ENCODE measurements at places on chromosomes 3 and 15.

DNA sequence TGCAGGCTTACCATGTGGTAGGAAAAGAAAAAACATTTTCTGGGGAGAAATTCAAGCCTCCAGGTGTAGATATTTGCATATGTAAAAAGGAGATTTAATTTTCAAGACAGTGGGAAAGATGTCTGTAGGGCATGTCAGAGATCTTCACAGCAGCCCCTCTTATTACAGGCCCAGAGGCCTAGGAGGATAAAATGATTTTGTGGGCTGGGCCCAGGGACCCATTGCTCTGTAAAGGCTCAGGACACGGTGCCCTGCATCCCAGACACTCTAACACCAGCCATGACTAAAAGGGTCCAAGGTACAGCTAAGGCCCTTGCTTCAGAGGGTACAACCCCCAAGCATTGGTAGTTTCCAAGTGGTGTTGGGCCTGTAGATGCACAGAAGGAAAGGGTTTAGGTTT lies 680.1 kb downstream of the IGSF11 start:
- no peak for DNase-seq

GRCh38 chr3:41073190-41073589 lies 126.1 kb upstream of the CTNNB1 start:
- DNase-seq = no peak

- no peak for DNase-seq
Measured at GRCh38 chr3:18840535-18841137, 307.7 kb upstream of the KCNH8 start.

DNA sequence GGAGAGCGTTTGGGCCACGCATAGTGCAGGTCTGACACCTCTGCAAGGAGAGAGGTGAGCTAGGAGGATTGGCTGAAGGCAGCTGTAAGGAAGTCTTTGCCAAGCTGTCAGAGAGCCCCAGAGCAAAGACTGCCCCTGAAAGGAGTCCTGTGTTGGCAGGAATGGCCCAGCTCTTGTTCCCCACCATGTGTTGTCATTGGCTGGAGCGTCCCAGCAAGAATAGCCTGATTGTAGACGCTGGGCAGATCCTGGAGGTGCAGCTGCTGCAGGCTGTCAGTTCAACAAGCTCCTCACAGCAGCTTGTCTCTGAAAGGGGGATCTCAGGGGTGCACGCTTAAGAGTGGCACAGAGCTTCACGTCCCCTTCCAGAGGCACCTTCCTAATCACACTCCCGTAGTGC lies 237.6 kb downstream of the FEZF2 start:
- no peak for DNase-seq

GRCh38 chr15:69222002-69222474 lies 61.6 kb downstream of the GLCE start:
- no peak for DNase-seq

DNA sequence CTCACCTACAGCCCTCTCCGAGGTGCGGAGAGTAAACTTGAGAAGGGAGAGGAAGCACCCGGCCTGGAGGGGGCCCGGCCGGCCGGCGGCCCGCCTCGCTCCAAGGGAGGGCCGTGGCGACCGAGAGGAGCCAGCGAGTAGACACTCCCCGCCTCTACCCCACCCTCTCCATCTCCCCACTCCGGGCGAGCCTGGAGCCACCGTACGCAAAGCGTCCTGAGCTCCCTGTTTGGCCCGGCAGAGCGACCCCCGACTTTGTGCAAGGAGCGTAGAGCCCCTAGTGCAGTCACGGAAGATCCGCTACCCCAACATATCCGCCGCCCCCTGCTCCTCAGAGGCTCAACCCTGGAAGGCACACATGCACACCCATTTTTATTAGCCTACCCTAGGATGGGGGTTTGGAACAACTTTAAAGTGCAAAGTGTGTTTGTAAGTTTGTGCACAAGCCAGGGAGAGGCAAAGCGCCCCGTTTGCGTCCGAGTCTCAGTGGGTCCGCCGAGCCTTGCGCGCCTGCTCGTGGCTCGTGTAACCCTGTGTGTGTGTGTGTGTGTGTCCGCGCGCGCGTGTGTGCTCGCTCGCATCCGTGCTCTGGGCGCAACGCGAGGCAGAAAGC lies 508 bp upstream of the SMAD6 start:
- peak; percentile 29 for DNase-seq

DNA sequence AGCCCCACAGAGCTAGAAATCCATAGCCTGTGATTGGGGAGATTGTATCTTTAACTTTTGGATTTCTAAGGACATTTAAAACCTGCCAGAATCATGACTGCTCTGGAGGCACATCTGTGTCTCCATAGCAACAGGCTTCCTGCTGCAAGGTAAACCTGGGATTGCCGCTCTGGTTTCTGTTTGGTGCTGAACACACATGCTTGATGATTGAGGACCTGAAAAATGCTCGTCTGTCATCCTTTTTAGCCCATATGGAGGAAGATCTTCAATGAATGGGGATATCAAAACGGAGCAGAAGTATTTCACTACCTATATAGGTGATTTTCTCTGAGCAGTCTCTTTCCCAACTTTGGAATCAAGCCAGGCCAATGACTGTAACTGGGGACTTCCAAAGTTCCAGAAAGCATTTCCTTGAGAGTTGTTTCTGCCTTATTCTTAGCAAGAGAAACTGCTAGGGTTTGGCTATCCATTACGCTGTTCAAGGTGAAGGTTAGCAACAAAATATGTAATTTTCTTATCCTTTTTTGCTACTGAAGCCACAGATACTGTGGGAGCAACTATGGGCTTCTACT lies 96.5 kb upstream of the TNIK start:
- no peak for DNase-seq

GRCh38 chr15:31361764-31362515 lies 35.3 kb downstream of the KLF13 start:
- no peak for DNase-seq

- no peak for DNase-seq
Measured at GRCh38 chr3:121869736-121870135, 24.5 kb upstream of the SLC15A2 start.

- DNase-seq = no peak
Measured at GRCh38 chr3:171072432-171072831, 45.9 kb upstream of the SLC2A2 start.

DNA sequence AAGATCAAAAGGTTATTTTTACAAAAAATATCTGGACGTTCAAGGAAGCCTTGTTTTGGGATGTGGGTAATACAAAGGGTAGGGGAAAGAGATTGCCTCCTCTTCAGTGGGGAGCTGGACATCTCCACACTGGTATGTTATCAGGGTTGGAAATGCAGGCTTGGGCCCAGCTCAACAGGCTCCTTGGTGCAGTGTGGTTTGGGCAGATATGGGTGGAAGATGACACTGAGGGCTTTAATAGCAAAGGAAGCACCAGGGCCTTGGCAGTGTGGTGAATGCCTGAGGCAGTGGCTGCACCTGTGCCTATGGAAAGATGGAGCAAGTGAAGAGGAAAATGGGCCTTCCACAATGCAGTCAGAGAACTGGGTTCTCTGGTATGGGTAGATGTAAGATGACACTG lies 11.2 kb upstream of the MED12L start:
- no peak for DNase-seq

DNA sequence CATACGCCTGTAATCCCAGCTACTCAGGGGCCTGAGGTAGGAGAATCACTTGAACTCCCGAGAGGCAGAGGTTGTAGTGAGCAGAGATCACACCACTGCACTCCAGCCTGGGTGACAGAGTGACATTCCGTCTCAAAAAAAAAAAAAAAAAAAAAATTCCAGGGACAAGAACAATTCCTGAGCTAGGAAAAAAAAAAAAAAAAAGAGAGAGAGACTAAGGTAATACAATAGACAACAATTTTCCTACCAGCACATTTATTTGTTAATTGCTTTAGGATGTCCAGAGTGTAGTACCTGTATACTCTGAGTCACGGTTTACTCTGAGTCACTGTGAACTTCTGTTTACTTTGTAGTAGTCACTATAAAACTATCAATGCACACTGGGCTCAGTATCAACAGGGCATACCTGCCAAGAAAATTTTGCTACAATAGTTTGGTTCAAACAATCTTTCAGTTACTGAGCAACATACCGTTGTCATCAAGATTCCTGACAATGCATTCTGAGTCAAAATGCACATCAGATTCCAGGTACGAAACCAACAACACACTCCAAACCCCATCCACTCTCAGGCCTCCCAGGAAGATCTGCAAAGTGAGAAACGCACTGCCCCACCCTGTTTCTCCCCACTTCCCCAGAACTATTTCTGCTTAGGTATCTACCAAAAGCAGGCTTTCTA lies 28.3 kb downstream of the IGF2BP2 start:
- DNase-seq = no peak

DNA sequence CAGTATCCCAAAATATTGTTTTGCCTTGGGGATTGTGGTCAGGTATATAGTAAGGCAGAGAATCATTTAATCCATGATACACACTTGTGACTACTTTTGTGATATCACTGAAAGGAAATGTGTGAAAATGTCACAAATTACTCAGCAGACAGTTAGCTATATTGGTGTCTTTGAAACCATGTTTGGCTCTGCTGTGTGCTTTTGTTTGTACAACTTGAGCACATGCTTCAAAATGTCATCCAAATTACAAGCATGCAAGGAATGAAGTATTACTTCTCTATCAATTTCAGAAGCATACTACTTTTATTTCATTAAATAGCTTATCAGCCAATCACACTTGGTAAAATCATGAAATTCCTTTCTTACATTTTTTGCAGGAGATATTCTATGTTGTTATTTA lies 619.0 kb upstream of the AGTR1 start:
- no peak for DNase-seq

GRCh38 chr15:64527263-64527984 lies 67.0 kb downstream of the ZNF609 start:
- DNase-seq = no peak

GRCh38 chr15:83833569-83833968 lies 179.6 kb downstream of the ADAMTSL3 start:
- DNase-seq = no peak

- DNase-seq = no peak
Measured at GRCh38 chr15:100891307-100892012, 11.8 kb downstream of the ALDH1A3 start.

- DNase-seq = no peak
Measured at GRCh38 chr3:101020351-101021015, 27.3 kb upstream of the ABI3BP start.

DNA sequence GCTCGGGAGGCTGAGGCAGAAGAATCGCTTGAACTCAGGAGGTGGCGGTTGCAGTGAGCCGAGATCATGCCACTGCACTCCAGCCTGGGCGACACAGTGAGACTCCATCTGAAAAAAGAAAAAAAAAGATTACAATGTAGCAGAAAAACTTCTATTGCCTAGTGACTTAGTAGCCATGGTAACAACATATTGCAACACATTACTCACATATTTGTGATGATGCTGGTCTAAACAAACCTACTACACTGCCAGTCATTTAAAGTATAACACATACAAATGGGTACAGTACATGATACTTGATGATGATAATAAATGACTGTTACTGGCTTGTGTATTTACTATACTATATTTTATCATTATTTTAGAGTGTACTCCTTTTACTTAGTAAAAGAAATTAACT lies 125.6 kb downstream of the PLOD2 start:
- no peak for DNase-seq

- DNase-seq = no peak
Measured at GRCh38 chr3:33141006-33141405, 27.2 kb downstream of the CRTAP start.

DNA sequence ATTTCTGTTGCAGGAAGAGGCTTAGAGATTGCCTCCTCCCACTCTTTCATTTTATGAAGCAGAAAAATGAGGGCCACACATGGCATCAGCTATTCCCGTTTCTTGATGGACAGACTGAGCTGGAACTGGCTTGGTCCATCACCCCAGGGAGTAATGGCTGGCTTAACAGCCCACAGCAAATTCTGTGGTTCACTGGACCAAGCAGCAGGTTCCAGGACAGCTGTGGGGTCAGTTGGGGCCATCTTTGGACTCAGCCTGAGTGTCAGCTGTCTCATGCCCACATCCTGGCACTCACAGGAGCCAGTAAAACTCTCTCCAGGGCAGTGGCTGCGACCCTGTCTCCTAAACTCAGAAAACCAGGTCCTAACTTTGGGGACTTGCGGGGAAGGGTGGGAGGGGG lies 36.5 kb downstream of the ZDHHC19 start:
- DNase-seq = no peak

GRCh38 chr15:94198633-94199032 lies 32.7 kb upstream of the MCTP2 start:
- DNase-seq = no peak

DNA sequence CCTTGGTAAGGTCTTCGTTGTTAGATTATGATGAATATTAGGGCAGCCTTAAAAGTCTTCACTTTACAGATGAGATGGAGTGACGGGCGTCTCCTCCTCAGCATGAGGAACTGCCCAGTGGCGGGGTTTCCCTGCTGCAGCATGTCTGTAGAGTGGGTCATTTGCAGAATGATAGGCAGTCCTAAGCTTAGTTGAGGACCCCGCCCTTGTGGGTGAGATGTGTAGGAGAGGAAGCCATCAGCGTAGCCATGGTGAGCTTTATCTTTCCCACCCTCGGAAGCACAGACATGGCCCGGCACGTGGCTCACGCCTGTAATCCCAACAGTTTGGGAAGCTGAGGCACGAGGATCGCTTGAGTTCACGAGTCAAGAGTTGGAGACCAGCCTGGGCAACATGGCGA lies 877 bp downstream of the NIT2 start:
- peak; percentile 7 for DNase-seq

GRCh38 chr15:101406036-101406435 lies 83.5 kb downstream of the PCSK6 start:
- no peak for DNase-seq

DNA sequence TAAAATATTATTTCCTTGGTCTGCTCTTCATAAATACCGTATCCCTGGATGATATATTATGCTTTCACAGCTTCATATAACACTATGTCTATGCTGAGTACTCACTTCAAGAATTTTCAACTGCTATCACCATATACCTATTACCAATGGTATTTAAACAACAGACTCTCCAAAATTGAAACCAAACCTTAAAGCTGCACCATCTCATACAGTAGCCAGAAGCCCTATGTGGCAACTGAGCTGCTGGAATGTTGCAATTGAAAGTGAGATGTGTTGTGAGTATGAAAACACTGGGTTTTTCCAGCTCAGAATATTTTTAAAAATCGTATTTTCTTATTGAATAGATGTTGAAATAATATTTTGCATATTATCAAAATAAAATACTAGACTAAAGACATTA lies 130.1 kb upstream of the GOLGA6L6 start:
- DNase-seq = no peak

- no peak for DNase-seq
Measured at GRCh38 chr3:72618739-72619138, 229.5 kb downstream of the SHQ1 start.

DNA sequence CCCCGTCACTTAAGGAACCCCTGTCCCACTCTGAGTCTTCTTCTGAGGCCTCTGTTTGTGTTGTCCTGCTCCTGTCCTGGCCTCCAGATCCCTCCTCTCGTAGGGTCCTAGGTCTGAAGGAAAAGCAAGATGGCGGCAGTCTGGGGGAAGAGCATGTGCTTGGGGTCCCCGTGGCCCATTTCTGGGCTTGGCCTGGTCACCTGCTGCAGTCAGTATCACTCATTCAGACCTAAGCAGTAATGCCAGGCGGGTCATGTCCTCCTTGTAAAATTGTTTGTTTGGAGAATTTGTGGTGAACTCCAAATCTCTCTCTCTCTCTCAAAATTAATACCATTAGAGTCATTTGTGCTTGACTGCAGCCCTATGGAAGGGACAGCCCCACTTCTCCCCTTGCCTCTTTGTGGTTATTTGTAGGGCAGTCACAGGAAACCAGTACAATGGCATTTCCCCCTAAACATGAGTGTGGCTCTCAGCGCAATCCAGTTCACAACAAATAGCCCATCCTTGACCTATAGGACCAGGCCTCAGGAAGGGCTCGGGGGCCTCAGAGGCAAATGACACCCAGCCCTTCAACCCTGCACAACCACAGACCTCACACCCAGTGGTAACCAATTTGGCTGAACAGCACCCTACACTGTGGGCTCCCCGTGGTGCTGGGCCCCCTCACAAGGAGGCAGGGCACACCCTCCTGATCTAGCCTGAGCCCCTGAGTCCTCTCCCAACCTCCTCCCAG lies 173.5 kb downstream of the OR4M2 start:
- no peak for DNase-seq

Data from stimulated activated CD4-positive, alpha-beta T cell treated with anti-CD3 and anti-CD28 coated beads, Interleukin-4, amount 100 ng/mL, for 1 hour (primary cell).